Omental fat pad (tissue), 4 donors: ENCODE measurements at places on chromosomes 6 and 20.

DNA sequence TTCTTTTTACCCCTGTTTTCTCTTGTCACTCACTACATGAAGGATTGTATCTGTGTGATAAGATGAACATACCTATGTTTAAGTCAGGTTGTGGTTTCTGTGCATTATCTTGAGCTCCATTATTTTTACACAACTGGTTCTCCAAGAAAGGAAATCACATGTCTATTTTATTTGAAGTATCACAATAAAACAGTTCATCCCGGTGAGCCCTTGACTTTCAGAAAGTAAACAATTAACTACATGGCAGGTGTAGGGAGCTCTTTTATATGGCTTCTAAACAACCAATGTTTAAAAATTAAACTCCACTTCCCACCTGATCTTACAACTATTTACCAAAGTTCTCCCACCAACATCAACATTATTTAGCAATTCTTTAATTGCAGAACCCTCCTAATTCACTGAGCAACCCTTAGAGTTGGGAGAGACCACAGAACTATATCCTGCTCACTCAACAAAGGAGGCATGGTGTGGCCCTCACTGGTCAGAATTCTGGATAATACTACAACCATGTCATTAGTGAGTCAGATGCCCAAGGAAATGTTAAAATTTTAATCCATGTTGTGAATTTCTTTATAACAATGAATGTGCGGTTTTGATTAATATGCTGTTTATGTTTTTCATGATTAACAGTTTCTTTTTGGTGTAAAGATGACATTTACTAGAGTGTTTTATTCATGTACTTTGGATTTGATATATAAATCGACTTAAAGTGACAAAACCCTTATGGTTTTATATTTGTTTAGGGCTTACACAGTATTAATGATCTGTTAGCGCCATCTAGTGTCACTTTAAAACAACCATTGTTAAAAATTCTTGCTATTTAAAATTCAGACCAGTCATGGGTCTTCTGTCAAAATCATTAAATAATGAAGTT lies 50.0 kb upstream of the SCGN start:
- no peak for DNase-seq

DNA sequence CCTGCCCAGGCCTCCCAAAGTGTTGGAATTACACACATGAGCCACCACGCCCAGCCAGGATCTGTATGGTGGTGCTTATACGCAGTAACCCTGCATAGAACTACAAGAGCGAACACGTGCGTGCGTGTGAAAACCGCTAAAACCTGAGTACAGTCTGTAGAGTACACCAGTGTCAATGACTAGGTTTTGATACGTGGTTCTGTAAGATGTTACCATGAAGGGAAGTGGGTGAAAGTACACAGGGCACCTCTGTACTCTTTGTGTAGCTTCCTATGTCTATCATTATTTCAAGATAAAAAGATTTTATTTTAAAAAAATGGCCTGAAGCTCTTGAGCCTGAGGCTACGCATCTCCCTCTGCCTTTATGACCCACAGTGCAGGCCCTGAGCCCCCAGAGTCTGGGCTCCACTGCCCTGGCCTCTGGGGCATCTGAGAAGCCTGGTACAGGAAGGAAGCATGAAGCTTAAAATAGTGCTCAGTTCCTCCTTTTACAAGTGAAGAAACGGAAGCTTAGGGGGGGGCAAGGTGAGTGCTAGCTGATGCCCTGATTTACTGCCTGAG lies 21.6 kb downstream of the LY86 start:
- DNase-seq, result no peak

GRCh38 chr6:122102026-122102425 lies 297.4 kb upstream of the HSF2 start:
- DNase-seq, result no peak

DNA sequence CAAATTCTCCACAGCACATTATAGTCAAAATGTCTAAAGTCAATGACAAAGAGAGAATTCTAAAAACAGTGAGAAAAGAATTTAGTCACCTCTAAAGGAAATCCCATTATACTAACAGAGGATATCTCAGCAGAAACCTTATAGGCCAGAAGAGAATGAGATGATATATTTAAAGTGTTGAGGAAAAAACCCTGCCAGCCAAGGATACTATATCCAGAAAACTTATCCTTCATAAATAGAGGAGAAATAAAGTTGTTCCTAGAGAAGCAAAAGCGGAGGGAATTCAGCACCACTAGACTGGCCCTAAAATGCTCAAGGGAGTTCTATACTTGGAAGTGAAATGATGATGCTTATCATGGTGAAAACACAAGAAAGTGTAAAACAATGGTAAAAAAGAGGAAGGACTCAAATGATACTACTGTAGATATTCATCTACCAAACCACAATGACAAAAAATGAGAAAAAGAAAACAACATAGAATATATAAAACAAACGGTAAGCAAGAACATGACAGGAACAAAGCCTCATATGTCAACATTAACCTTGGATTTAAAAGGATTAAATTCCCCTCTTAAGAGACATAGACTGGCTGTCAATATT lies 16.7 kb downstream of the GPRC6A start:
- no peak for DNase-seq

DNA sequence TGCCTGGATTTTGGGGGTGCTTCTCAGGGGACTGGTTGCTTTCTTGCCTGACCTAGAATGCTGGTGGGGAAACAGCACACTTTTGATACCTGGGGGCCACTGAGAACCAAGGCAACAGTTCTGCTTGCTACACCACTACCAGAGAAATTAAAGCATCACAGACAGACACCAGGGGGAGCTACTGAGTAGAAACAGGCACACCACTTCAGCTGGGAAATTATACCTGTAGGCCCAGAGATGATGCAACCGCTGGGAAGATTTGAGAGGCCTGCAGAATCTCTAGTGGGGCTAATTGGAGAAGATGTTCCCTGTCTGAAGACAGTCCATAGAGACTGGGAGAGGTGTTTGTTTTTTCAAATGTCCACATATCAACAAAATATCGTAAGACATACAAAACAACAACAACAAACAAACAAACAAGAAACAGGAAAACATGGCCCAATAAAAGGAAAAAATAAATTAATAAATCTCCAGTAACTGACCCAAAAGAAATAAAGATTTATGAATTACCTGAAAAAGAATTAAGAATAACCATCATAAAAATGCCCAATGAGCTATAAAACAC lies 129.4 kb upstream of the RIN2 start:
- DNase-seq, result peak; percentile 34

DNA sequence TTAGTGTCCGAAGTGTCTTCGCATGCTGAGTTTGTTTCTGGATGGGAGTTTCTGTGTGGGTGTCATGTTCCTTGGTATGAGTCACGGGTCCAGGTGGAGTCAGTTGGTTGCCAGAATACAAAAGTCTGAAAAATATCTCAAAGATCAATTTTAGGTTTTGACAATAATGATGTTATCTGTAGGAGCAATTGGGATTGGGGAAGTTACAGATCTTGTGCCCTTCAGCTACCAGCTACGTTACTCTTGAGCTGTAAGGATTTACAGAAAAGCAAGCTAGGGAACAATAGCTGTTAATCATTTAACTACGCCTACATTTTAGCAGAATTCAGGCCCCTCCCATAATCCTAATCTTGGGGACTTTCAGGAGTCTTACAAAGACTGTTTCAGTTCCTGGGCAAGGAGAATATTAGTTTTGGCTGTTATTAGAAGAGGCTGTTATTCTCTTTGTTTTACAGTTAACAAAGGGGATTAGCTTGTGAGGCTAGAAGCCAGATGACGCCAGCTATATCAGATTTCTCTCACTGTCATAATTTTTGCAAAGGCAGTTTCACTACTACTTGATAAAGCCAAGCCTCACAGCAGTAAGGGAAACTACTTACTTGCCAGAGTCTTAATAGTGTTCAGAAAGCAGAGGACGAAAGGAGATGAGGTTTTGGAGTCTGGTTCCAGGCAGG lies 15.4 kb upstream of the SLC22A16 start:
- DNase-seq, result no peak

DNA sequence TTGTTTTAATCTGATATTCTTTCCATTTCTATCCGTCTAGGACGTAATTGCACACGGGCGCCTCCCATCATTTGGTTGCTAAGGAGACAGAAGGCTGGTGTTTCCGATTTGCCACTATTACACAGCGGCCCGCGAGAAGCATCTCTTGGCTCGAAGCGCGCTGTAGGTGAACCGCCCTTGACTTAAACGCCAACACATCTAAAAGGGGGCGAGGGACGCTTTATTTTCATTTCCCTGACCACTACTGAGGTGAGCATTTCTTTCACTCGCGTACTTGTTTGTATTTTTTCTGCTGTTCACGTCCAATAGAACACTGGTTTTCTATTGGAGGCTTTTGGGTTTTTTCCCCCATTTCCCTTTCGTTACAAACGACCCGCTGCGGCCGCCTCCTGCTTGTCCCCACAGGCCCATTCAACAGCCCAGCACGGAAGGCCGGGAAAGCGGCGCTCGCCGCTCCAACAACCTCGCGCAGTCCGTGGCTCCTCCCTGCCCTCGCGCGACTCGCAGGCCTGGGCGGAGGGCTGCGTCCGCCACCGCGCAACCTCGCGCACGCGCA lies 505 bp upstream of the WRNIP1 start:
- no peak for DNase-seq

GRCh38 chr6:11699576-11699975 lies 79.0 kb downstream of the ADTRP start:
- no peak for DNase-seq

- no peak for DNase-seq
These were observed 91.3 kb downstream of the FRK start for GRCh38 chr6:115969207-115969929.

DNA sequence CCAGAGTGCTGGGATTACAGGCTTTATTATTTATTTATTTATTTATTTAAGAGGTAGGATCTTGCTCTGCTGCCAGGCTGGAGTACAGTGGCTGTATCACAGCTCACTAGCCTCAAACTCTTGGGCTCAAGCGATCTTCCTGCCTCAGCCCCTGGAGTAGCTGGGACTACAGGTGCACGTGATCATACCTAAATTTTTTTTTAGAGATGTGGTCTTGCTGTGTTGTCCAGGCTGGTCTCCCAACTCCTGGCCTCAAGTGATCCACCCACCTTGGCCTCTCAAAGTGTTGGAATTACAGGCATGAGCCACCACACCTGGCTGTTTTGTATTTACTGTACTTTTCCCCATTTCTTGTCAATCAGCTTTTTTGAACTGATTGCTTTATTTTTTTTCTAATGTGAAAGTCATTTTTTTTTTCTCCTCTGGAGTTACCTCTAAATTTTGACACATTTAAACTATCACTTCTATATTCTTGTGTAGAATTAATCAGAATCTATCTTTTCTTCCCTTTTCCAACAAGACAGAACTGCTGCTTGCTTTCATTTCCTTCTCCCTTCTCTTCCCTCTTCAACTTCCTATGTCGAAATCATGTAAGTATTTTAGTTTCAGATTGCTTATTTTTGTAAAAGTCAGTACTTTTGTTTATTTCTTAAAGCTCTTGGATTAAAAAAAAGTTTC lies 12.0 kb downstream of the PANK2 start:
- no peak for DNase-seq

- DNase-seq, result no peak
These were observed 69.2 kb upstream of the TXNDC5 start for GRCh38 chr6:7979831-7980230.

DNA sequence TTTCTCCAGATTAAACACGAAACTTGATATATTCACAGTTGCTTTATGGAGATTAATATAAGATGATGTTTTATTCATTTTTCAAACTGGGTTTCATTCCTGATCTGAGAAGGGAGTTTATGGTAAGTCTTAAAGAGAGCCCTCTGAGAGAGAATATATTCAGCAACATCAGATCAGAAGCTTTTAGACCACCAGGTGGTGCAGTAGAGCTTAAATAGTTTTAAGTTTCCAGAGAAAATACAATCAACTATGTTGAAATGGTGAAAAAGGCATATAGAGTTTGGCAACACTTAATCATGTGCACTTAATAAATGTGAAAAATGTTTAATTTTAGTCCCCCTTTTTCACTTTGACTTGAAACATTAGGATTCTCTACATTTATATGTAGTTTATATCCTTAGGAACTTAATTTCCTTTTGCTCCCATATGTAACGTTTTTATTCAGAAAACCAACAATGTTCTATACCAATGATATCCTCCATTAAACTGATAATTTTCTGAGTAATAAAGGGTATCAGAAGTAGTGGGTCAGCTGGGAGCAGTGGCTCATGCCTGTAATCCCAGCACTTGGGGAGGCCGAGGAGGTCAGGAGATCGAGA lies 86.4 kb upstream of the CLDN20 start:
- no peak for DNase-seq

- no peak for DNase-seq
These were observed 230.8 kb downstream of the PAX1 start for GRCh38 chr20:21936261-21936660.

DNA sequence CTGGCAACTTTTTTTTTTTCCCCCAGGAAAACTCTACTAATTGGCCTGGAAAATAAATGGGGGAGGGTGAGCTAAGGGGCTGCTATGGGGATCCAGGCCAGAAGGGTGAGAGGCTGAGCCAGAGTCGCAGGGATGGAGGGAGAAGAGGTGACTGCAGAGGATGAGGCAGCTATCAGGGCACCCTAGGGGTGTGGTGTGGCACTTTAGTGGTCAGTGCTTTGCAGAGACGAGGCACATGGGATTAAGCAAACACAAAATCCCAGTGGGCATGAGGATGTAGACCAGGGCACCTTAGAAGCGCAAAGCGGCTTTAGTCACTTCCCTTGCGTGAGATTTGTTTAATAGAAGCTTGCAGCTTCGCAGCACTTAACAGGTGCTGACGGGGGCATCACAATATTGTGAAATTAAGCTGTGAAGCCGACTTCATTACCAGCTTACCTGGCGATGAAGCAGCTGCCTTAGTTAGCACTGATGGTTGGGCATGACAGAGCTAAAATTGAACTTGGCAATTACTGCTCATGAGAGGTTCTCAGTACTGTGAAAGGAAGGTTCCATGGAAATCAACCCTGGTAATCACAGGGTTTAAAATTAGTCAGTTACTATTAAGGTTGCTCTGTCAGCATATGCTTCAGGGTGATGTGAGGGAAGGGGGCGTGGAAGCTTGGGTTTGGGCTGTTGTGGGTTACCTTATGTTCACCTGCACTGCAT lies 26.0 kb downstream of the TOX2 start:
- DNase-seq, result no peak

- DNase-seq, result no peak
These were observed 311.1 kb upstream of the TCF21 start for GRCh38 chr6:133577851-133578250.

DNA sequence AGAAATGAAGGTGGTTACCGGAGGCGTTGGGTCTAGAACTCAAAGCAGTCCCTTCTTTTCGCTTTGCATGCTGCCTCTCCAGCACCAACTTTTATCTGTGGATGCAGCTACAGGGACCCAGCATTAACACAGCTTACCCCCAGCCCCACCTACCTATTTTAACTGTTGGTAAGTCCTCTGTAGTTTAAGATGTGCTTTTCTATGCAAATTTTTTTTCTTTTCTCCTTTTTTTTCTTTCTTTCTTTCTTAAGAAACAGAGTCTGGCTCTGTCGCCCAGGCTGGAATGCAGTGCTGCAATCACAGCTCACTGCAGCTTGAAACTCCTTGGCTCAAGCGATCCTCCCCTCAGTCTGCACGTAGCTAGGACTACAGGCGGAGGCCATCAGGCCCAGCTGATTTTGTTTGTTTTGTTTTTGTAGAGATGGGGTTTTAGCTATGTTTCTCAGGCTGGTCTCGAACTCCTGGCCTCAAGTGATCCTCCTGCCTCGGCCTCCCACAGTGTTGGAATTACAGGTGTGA lies 6.5 kb upstream of the USP45 start:
- DNase-seq, result no peak
